Right renal cortex interstitium (tissue), 3 donors: ENCODE measurements at places on chromosomes 16 and 17.

DNA sequence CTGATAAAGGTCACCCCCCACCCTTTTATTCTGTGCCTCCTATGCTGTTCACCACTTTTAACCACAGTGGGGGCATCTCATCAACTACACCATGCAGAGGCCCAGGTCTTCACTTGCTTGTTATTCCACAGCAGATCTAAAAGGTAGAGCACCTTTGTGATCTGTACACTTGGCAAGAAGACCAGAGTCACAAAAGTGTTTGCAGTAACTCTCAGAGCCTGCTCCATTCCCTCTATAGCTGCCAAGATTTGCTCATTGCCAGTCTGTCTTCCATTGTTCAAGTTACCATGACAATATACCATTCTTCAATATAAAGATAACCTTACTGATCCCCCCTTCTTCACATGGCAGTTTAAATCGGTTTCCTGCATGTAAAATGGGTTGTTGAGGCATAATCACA lies 180.0 kb downstream of the TOX3 start:
- no peak for DNase-seq

GRCh38 chr16:24580665-24581064 lies 41.3 kb downstream of the RBBP6 start:
- no peak for DNase-seq

DNA sequence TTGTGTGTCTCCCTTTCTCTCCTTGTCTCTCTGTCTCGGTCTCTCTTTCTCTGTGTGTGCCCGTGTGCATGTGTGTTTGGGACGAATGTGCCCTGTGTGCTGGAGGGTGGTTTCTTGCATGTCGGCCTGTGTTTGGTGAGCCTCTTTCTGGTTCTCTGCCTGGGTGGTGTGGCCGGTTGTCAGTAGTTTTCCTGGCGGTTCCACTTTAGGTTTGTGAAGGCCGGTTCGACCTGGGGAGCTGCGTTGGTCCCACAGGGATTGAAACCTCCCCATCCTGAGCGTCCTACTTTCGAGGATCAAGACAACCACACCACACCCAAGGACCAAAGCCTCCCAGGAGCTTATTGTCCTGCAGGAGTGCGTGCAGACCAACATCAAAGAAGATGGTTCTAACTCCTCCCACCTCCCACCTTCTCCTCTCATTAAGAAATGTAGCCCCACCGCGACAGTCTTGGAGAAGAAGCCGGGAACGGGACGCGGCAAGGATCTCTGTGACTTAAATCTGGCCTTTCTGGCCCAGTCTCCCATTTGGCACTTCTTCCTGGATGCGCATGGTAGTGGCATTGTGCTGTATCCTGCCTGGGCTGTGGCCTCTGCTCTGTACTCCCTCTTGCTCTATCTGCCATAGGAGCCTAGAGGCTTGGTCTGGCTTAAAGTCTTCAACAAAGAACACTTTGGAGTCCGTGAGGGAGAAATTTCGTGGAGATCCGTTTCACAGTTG lies 1685.0 kb downstream of the TP53TG3F start:
- DNase-seq, result no peak

GRCh38 chr17:9271989-9272388 lies 250.7 kb downstream of the NTN1 start:
- DNase-seq, result no peak

GRCh38 chr17:5624211-5624610 lies 39.9 kb upstream of the NLRP1 start:
- DNase-seq, result no peak

DNA sequence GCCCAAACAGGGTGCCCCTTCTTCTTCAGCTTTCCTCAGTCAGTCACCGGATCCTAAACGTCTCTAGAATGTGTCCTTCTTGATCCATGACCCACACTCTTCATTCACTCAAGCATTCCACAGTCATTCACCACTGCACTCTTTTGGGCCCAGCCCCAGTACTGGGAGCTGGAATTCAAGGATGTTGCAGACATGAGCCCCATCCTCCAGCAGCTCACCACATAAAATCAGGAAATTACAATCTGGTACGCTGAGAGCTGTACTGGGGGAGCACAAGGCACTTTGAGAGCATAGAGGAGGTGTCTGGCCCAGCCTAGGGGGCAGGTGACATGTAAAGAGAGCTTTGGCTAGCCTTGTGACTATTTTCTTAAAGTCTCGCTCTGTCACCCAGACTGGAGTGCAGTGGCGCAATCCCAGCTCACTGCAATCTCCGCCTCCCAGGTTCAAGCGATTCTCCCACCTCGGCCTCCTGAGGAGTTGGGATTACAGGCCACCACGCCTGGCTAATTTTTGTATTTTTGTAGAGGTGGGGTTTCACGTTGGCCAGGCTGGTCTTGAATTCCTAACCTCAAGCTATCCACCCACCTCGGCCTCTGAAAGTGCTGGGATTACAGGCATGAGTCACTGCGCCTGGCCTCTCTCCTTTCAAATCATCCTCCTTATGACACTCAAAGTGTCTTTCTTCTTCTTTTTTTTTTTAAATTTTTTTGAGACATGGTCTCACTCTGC lies 18.7 kb downstream of the CES4A start:
- DNase-seq, result no peak

- no peak for DNase-seq
Measured at GRCh38 chr17:67420994-67421393, 43.9 kb downstream of the PITPNC1 start.

DNA sequence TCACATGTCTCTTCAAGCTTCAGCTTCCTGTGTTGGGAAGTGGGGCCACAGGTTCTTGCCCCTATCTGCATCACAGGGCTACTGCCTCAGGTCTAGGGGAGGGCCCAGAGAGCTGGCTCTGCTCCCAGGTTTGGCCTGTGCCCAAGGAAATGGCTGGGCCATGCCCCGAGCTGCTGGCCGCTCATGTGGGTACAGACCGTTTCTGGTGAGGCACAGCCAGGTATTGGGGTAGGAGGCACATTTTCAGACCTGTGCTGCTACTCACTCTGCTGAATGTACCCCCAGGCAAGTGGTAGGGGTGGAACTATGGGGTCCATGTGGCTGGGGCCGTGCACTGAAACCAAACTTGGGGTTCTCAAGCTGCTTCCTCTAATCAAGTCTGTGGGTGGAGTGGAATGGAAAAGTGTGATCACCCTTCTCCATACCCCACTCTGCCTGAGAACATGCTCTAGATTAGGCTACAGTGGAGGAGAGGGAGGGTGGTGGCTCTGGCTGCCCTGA lies 4.6 kb downstream of the GAS2L2 start:
- DNase-seq, result no peak

DNA sequence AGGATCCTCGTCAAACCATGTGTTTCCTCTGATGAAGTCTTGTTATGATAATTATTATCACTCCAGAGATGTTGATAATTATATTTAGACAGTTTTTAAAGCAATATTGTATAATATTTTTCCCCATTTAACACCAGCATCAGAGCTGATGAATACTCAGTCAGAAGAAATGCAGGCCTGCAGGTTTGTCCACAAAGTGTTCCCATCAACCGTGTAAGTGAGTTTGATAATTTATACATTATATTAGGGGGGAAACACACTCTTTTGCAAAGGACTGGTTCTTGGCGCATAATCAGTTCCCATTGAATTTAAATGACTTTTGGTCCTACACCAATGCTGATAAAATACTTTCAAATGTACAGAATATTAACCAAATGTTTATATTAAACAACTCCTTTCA lies 454.8 kb downstream of the TOX3 start:
- DNase-seq, result no peak

GRCh38 chr16:74713325-74713724 lies 12.7 kb upstream of the MLKL start:
- no peak for DNase-seq

DNA sequence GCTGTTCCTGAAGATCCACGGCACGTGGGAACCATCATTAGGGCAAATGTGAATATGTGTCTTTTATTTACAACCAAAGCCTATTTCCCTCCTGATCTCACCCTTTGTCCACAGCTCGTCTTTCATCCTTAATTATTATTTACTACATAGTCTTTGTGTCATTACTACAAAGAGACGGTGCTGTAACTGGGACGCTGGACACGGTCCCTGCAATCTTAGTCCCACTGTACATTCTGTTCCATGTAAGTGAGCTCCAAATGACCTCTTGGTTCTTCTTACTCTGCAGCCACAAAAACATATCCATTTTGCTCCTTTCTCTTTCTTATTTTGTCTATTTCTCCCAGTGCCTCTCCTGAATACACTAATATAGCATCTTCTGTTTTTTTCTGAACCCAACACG lies 12.7 kb upstream of the KRT23 start:
- no peak for DNase-seq

DNA sequence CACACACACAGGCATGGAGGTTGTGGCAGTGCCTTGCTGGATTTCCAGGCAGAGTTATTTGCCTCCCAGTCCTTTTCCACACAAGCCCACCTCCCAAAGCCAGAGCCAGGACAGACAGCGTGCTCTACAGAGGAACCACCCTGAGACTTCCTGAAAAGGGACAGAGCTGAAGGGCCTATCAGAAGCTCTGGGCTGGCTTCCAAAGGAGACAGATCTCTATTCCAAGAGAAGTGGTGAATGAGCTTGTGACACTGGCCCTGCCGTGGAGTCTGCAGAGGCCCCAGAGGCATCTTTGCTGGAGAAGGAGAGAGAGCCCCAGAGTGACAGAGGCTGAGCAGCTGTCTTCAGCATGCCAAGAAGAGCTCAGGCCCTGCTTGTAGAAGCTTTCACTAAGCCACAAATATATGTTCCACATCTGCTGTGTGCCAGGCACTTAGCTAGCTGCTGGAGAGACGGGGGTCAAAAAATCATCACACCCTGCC lies 8.3 kb upstream of the LPCAT2 start:
- no peak for DNase-seq

DNA sequence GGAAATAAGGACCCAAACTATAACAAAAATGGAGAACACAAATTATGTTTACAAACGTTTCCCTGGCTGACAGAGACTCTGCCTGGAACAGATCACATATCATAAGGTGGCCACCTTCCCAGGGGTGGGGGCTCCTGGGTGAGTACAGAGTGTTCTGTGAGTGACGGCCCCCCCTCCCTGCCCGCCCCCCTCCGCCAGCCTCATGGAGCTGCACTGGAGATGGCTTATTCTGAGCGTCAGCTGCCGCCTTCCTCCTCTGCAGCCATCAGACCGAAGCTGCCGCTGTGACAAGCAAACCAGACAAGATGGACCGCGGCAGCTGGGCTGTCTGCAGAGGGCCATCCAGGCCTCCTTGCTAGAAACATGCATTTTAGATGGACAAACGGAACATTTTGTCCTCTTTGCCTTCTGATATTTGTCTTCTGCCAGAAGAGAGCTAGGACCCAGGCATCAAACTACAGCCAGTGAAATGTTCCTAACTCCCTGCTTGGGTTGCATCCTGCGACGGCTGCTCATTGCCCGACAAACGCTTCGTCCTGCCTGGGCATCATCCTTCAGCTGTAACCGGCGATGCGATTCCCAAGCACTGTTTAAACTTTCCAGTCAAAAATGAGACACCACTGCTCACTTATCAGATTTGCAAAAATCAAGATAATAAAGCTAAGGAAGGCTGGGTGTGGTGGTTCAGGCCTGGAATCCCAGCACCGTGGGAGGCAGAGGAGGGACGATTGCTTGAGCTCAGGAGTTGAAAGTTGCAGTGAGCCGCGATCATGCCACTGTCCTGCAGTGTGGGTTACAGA lies 15.3 kb upstream of the RPTOR start:
- no peak for DNase-seq

DNA sequence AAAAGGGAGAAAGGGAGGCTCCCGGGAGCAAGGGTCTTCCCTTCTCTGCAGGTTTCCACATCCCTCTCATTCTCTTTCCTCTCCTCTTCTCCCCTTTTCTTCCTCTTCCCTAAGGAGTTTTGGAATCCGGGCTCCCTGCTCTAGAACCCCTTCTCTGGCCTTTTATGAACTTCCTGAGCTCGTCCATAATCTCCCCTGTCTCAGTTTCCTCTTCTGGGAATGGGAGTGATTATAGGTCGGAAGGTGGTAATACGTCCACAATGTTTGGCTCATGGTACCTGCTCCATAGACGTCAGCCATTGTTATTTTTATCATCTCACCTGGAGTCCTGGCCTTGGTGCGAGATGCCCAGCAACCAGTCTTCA lies 467 bp upstream of the EMP2 start:
- no peak for DNase-seq

- DNase-seq, result no peak
Measured at GRCh38 chr17:15509095-15509494, 41.7 kb upstream of the CDRT4 start.

DNA sequence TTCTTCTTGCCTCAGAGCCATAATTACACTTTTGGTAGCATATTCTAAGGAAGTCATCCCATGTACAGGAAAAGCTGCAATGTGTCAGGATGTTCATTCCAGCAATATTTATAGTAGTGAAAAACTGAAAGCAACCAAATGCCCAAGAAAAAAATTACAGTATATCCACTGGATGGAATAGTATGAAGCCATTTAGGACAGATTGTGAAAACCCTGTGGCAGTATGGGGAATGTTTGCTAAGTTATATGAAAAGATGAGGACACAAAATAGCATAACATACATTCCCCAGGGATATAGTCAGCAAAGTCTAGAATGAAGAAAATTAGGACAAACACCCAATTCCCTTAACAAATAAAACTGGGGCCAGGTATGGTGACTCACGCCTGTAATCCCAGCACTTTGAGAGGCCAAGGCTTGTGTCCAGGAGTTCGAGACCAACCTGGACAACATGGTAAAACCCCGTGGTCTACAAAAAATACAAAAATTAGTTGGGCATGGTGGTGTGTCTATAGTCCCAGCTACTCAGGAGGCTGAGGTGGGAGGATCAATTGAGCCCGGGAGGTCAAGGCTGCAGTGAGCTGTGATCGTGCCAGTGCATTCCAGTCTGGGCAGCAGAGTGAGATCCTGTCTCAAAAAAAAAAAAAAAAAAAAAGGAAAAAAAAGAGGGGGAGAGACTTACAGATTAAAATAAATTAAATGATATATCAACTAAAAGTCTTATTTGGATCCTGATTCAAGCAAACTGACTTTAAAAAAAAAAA lies 2.3 kb downstream of the LRRC3C start:
- DNase-seq, result no peak

DNA sequence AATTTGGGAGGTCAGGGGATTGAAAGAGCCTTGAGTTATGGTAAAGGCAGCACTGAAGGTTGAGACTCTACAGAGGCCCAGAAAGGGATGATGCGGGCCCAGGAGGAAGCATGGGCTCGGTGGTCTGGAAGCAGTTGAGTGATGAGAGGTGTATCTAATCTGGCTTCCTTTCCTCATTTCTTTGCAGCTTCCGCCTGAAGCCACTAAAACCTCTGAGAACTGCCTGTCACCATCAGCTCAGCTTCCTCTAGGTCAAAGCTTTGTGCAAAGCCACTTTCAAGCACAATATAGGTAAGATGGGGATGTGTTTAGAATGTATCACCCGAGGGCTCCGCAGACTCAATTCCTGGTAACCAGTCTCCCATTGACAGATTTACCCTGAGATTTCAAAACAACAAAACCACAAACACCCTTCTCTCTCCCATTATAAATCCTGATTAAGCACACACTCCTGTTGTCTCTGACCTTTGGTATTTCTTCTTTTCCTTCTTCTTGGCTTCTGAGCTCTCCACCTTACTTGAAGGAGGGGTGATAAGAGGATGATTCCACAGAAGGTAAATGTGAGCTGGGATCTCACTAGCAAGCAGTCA lies 21.2 kb downstream of the USP43 start:
- no peak for DNase-seq

- DNase-seq, result no peak
Measured at GRCh38 chr17:75476271-75476671, 19.8 kb downstream of the TMEM94 start.
